ENCODE measurements at places on chromosomes 1 and 21.

- no peak for DNase-seq
Observed at GRCh38 chr1:153610811-153611301, 2.1 kb downstream of the S100A16 start.

GRCh38 chr1:160744852-160745520 is 5.9 kb downstream of the SLAMF7 start:
- DNase-seq: no peak

DNA sequence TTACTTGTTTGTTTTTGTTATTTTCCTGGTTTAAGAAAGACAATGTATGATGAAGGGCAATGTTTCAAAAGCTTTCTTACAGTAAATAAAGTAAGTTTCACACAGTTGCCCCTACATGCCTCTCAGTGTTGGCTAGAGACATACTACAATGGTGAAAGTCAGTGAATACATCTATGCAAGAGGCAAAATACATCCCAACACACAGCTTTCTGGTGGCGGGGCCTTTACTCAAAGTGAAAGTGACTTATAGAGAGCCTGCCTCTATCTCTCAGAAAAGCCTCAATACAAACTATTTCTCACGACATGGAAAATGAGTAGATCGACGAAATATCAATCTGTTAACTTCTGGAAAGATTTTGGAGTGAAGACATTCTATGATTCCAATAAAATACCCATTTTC is 122.3 kb downstream of the SLC30A10 start:
- no peak for DNase-seq

DNA sequence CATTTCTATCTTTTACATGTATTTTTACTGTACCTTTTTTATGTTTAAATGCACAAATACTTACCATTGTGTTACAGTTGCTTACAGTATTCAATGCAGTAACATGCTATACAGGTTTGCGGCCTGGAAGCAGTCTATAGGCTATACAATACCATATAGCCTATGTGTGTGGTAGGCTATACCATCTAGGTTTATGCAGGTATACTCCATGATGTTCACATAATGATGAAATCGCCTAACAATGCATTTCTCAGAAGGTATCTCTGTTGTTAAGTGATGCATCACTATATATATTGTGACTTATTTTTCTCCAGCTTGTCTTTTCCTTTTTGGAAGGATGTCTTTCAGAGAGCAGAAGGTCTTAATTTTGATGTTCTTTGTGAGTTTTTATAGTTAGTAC is 103.5 kb downstream of the MAST2 start:
- no peak for DNase-seq

- DNase-seq: no peak
Observed at GRCh38 chr1:175043824-175044223, 20.6 kb upstream of the MRPS14 start.

GRCh38 chr21:43903451-43904091 is 38.5 kb downstream of the AGPAT3 start:
- no peak for DNase-seq

GRCh38 chr1:26582053-26582835 is 52.7 kb downstream of the RPS6KA1 start:
- DNase-seq: no peak

DNA sequence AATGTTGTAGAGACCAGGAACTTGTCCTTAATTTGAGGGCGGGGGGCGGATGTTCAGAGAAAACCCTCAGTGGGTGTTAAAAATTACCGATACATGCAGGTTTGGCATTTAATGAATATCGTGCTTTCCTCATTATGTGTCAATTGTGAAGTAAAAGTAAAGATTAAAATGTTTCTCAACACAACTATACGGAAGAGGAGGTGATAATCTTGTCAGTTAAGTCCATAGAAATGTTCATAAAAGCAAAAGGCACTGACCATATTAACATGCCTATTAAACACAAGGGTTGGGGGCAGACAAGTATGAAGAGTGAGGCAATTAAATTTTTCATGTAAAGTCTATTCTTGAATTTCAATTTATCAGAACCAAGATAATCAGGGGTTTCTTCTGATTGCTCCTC is 1.3 kb downstream of the BRINP3 start:
- no peak for DNase-seq

DNA sequence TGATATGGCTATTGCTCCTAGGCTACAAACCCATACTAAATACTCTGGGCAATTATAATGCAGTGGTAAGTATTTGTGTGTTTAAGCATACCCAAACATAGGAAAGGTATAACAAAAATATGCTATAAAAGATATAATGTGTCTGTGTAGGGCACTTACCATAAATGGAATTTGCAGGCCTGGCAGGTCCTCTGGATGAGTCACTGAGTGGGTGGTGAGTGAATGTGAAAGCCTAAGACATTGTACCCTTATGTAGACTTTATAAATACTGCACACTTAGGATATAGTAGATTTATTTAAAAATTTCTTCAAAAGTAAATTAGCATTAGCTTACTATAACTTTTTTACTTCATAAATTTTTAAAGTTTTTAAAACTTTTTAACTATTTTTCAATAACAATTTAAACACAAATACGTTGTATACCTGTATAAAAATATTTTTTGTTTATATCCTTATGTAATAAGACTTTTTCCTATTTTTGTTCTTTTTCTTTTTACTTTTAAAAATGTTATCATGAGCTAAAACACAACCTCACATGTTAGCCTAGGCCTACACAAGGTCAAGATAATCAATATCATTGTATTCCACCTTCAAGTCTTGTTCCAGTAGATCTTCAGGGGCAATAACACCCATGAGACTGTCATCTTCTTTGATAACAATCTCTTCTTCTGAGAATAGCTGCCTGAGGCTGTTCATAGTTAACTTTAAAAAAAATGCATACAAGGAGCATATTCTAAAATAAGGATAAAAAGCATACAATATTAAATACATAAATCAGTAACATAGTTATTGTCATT is 306.3 kb upstream of the RGS18 start:
- no peak for DNase-seq

DNA sequence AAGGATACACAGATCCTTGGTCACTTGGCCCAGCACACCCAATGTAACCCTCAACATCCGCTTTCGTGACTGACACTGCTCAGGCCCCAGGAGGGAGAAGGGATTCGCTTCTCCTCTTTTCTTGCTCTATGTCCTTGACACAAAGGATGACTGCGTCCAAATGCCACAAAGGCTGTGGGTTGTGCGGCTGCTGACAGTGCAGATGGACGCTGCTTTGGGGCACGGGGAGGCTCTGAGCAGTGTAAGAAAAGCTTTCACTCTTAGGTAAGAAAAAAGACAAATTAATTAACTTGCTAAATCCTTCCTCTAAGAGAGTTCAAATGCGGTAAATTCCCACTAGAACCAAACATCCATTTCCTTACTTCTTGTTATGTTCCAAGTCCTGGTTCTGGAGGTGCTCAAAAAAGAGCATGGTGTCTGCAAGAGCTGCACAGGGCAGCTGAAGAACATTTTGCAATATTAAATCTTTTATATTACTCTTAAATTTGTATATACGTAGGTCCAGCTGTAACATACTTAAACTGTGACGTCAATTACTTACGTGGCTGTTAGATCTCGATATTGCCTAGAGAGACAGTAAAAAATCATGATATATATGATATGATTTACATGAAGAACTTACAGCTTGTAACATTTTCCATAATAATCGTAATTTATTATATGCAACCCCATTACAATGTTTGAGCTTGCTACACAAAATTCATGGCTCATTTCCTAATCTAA is 19.4 kb upstream of the EPHB2 start:
- DNase-seq: no peak

- DNase-seq: no peak
Observed at GRCh38 chr1:66852870-66853269, 51.8 kb upstream of the INSL5 start.

DNA sequence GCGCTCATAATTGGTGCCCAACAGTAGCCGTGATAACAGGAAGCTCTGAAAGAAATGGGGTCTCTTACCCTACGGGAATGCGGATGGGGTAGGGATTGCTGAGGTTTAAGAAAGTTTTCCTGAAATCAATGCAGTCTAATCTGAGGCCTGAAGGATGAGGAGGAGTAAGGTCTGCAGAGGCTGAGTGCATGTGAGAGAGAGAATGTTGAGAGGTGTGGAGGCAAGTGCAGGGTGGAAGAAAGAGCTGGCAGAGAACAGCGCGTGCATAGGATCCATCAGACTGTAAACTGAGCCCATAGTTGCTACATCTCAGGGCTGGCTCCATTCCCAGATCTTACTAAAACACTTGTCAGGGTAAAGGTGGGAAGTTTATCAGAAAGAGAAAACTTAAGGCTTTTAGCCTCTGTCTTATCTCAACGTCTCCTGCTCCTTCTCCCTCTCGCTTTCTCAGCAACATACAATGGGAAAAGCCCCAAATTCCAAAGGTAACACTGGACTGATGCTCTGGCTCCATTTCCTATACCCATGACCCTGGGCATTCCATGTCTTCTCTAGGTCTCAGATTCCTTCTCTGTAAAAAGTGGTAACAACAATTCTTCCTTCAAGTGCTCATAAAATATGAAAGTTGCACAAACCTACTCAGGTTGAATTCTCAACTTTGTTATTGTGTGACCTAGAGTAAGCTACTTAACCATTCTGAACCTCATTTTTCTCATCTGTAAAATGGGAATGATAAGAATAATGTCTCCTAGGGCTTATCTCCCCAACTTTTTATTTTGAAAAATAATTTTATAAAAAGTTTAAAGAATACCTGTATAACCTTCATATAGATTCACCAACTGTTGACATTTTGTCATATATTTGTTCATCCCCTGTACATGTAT is 75.2 kb downstream of the SH3GLB1 start:
- no peak for DNase-seq

DNA sequence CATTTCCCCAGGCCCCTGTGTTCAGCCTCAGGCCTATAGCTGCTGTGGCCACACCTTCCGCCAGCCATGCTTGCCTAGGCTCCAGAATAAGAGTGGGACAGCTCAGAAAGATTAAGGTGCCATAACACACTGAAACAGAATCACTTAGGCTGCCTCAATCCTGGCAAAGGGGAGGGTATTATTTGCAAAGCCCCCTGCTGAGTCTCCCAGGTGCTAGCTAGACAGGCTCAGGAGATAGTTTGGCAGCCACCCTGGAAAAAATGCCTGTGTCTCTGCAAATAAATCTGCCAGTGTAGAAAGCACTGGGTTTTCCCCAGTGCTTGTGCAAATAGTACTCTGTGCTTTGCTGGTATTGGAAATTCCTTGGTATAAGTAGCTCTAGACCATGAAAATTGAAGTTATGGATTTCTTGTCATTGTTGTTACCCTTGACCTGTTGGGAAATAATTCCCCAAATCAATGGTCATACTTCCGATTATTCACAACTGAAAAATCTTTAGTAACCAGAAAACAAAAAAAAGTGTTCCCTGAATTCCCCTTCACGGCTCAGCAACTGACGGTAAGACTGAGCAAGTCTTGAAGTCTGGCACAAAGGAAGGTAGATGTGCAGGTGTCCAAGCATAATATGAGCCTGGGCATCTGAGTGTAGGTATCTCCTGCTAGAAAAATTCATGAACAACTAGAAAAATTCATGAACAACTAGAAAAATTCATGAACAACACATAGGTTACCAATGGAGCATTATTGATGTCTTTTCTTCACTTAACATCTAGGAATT is 56.9 kb downstream of the PROX1 start:
- DNase-seq: peak; percentile 83

DNA sequence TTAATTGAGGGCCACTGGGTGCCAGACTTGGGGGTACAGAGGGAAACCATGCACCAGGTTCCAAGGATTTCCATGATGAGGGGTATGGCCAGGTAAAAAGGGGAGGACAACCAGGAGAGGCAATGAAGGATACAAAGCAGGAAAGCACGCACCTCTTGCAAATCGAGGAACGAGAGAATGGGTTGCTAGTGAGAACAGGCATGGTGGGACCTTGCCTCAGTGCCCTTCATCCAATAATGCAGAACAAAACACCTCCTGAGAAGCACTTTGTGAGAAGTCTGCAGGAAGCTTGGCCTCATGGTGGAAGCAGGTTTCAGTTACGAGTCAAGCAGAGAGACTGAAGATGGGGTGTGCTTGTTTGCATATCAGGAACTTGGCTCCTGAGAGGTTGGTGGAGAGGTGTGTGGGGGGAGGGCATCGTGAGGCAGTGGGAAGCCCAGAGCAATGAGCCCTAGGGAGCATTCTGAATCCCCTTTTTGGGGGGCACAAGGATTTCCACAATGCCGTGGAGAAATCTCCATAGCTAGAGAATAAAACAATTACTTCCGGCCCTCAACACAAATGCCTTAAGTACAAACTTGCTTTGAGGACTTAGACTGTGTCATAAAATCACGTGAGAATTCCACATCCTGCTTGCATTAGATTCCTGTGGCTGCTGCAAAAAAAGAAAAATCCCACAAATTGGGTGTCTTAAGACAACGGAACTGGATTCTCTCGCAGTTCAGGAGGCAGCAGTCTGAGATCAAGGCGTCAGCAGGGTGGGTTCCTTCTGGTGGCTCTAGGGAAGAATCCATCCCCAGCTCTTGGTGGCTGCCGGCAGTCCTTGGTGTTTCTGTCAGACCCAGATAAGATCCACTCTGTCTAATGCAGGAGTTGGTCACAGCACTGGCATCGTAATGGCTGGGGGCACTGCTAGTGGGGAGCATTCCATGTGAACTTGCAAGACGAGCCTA is 54.9 kb upstream of the BACE2 start:
- DNase-seq: no peak

DNA sequence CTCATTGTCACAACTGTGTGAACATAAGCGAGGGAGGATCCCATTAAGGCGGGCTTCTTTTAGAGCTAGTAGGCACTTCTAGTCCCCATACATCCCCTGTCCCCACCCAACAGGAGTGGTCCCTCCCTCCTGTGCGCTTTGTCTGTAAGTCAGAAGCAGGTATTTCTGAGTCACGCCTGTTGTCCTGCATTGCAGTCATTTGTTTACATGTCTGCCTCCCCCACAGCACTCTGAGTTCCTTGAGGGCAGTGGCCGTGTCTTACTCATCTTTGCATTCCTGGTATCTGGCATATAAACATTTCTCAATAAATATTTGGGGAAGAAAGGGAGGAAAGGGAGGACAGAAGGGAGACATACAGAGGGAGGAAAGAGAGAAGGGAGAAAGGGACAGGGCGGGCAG is 40.3 kb downstream of the PLEKHA6 start:
- DNase-seq: no peak

- DNase-seq: no peak
Observed at GRCh38 chr1:69510026-69510425, 57.7 kb upstream of the LRRC7 start.

GRCh38 chr21:24223624-24224023 is 1383.7 kb downstream of the MRPL39 start:
- DNase-seq: no peak

DNA sequence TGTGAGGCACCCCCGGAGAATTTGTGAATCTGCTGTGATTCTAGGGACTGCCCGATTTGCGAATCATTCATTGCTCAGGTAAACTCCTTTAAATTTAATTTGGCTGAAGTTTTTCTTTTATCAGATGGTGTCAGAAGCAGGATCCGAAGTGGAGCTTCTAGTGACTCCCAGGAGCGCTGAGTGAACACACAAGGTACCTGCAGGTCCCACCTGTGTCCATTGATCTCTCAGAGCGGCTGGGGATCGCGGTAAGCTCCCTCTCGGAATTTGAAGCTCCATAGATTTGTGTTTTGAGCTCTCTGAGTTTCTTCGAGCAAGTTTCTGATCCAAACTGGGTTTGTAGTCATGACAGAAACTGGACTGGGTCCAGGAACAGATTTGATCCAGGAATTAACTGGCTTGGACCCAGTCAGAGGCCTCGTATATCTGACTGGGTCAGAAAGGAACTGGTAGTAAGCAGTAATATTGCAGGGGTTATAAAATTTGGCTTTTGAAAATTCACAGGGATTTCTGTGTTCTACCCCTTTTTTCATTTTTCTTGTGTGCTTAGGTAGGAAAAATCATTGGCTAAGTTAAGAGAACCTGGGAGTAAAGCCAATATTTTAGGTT is 56.2 kb upstream of the EDEM3 start:
- DNase-seq: no peak

All from COR-L47 (cell line).